ENCODE measurements at places on chromosomes 3 and 15.
A peak's percentile ranks its signal among the peaks of the same experiment; 100 is the strongest.

DNA sequence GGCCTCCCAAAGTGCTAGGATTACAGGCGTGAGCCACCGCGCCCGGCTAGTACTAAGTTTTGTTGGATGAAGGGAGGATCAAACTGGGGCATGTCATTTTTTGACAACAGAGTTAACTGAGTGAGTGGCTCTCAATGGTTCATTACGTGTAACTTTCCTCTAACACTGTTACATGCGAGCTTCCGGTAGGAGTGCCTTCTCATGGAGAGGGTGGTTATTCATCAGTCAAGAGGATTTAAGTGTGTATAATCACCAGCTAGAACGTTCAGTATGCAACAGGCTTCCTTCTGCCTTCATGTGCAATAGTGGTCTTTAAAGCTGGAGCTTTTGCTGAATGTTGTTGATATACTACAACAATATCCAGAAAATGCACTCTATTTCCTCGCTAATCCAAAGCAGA, 19.1 kb upstream of the GOLGA8A start:
- DNase-seq: no peak

- DNase-seq: no peak
These were observed 48.6 kb downstream of the FOXL2 start for GRCh38 chr3:138898301-138898700.

DNA sequence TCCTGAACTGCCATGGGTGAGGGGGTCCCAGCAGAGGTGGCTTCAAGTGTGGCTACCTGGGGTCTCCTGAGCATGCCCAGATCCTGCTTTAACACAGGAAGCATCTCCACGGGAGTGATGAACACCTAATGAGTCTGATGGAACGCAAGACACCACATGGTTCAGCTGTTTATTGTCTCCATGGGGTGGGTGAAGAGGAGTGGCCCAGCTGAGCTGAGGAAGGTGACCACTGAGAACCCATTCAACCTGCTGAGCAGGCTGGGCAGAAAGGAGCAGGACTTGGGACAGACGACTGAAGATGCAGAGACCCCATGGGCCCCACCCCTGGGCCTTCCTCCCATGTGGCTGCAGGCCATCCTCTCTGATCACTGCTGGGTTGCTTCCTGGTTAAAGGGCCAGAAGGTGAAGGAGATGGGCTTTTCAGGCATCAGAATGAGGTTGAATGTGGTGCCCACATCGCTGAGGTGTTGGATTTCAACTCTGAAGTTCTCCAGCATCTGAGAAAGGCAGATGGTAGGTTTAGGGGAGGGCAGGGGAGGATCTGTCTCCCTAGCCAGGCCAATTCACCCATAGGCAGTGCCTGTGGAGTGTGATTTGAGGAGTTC, 29.7 kb downstream of the CYP11A1 start:
- DNase-seq: no peak

DNA sequence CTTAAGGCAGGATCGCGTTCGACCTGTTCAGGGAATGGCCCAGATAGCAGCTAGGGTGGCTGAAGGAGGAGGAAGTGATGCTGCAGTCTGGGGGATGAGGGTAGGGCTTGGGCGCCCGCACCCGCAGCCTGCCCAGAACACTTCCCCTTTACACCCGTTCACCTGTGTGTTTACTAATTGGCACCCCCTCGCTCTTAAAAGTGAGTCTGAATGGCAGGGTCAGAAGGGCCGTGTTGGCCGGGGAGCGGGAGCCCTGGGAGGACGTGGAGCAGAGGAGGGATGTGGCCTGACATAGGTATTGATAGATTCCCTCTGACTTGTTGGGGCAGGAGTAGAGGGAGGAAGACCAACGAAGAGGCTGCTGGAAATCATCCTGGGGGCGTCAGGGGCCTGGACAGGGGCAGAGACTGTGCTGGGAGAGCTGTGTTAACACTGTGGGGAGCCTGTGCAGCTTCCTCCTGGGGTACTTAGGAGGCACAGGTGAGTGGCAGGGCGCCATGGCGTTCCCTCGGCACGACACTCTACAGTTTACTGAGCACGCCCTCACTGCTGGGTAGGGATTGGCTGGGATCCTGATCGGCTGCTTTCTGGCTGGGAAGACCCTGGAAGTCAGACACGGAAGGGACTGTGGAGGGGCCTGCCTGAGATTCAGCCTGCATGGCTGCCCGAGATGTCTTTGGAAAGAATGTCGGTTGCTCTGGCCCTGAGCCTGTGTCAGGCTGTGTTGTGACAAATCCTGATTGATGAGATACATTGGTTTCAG, 51.7 kb downstream of the SLC6A6 start:
- no peak for DNase-seq

GRCh38 chr15:45539680-45540079, 17.1 kb upstream of the SLC30A4 start:
- DNase-seq: no peak

DNA sequence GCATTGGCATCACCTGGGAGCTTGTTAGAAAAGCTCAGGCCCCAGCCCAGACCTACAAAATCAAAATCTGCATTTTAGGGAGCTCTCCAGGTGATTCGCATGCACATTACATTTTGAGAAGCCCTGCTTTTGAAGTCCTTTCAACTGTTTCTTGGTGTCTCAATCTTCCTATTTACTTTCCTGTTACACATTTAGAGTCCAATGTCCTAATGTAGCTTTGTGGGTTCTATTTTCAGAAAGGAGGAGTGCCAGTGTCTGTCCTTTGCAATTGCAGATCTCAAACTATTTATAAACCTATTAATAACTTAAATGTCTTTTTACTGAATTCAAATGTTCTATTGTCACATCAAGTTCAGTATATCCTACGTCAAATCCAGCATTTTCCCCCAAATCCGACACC, 27.8 kb upstream of the MYRIP start:
- DNase-seq: no peak

DNA sequence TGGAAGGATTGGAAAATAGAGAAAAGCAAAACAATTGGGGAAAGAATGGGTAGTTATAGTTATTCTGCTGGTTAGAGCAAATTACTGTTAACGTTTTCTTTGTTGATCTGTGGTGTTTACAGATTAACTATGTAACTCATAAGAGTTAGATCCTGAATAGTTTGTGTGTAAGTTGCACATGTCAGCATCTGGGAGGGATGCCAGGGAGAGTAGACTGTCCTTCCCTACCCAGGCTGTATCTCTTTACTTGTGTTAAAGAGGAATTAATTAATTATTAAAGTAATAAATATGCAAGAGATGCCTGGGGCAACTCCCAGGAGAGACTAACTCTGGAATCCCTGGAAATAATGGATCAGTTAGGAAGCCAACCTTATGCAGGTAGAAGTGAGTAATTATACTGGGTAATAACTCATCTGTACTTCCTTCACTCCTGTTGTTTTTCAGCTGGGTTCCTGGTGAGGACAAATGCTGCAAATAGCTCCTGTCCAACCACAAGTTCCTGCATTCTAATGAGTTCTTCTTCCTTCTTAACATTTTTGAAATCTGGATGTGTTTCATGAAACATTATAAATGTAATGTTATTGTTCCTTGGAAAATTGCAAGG, 18.9 kb downstream of the GHRL start:
- no peak for DNase-seq

DNA sequence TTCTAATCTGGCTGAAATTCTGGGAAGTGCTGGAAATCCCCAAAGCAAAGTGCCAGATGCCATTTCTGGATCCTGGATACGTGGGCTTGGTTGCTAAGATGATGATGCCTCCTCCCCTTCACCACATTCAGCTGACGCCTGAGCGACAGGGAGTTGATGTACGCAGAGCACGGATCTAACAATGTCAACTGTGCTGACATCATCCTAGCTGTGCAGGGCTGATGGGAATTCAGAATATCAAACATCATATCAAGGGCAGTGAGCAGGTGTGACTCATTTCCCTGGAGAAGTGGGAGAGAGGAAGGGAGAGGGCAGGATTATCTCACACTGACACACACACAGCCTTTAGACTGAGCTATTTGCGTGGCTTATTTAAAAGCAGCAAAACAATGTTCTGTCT, 92.6 kb upstream of the ZBTB20 start:
- DNase-seq: peak; percentile 71

DNA sequence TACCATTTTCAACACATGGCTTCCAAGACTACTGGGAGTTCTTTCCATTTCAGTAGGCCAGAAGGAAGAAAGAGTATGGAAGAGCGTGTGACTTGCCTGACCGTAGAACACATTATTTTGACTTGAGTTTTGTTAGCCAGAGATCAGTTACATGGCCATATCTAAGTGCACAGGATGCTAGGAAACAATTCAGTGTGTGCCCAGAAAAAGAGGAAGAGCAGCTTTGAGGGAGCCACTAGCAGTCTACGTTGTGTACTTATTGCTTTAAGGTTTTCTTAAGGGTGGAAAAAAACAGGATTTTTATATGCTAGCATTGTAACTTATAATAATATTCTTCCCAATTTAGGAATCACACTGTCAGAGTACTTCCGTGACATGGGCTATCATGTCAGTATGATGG, 44.1 kb upstream of the GRAMD1C start:
- no peak for DNase-seq

GRCh38 chr3:100517276-100517675, 24.9 kb downstream of the TMEM45A start:
- no peak for DNase-seq

- DNase-seq: no peak
These were observed 191.6 kb upstream of the FAM3D start for GRCh38 chr3:58858126-58858525.

GRCh38 chr3:45790596-45790995, 5.7 kb downstream of the SLC6A20 start:
- DNase-seq: no peak

GRCh38 chr3:86175051-86175536, 815.9 kb downstream of the VGLL3 start:
- no peak for DNase-seq

DNA sequence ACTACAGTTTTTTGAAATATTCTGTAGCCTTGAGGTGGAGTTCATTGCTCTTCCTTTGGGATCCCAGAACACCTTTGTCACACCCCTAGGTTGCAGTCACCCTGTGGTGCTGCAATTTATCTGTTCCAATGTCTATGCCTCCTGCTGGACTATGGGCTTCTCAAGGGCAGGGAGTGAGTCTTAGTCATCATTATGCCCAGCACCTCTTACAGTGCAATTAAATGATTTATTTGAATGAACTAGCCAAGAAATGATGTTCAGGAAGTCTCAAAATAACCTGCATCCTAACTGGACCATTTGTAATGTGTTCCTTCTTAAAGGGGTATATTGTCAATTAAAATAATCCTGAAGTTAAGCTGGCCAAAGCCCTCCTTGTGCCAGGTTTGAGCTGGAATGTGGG, 28.5 kb downstream of the SHC4 start:
- no peak for DNase-seq

GRCh38 chr15:88631464-88632028, 7.3 kb upstream of the ISG20 start:
- no peak for DNase-seq

- DNase-seq: no peak
These were observed 17.8 kb downstream of the USP3 start for GRCh38 chr15:63522225-63522578.
